Tibial nerve (tissue), 4 donors: ENCODE measurements at places on chromosomes 5 and 9. TPM values are rescaled to one million over a fixed set of nuclear protein-coding genes. Genes with fewer than 3 reads are reported as not detected.

DNA sequence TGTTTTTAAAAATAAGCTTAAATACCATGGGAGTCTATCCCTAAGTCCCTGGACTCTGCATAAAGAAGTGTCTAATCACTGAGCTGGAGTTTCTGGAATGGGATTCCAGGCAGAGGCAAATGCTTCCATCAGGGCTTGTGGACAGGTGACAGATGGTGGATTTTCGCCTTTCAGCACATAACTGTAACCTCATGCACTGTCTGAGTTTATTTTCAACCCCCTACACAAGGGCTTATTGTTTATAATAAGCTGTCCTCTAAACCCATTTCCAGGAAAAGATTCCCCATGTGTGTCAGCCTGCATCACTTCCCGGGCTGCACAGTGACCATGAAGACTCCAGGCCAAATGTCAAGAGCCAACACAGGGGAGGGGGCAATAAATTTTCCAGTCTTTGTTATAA, 264.0 kb downstream of the PIK3R1 start:
- no peak for DNase-seq
- no peak overlapping the region for H3K4me3 ChIP-seq
- peaks cover 7% of the 10 kb centered on the region for H3K4me1 ChIP-seq
- no peaks in the 10 kb centered on the region for H3K36me3 ChIP-seq
- no peak overlapping the region for H3K27ac ChIP-seq
- H3K27me3 ChIP-seq = no peaks in the 10 kb centered on the region

The NUTM2G gene
- total RNA-seq = not detected

DNA sequence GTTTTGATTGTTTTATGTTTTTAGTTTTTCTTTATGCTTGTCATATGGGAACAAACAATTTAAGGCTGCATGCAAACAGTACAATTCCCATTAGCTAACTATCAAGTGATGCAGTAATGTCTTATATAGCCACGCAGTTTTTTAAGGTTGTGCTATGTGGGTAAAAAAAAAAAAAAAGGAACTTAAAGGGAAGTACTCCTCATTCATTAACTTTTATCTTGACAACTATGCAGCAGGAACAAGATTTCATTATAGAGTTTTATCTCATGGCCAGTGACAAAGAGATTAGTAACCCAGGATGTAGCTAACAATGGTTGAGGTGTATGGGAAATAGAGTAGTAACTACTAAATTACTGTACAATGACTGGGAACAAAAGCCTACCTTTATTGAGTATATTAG, 1008.2 kb upstream of the CDH9 start:
- no peak for DNase-seq
- H3K4me3 ChIP-seq = no peak overlapping the region
- no peaks in the 10 kb centered on the region for H3K36me3 ChIP-seq
- H3K27ac ChIP-seq = no peak overlapping the region

The SH3PXD2B gene
- 42.1 TPM for total RNA-seq

The C9orf50 gene
- total RNA-seq = 1.0 TPM

The DMRTA1 gene
- 2.1 TPM for total RNA-seq

DNA sequence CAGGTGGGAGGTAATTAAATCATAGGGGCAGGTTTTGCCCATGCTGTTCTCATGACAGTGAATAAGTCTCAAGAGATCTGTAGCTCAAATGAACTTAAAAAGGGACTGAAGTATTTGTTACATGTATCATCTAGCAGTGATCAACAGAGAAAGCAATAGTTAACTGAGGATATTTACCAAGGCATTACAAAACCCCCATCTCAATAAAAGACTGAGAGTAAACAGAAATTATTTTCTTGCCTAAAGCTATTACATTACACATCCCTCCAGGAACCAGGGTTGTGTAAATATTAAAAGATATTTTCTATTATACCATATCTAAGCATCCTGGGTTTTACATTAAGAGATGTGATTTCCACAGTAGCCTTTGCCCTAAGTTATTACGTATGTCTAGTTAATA, 169.9 kb downstream of the CTNND2 start:
- no peaks in the 10 kb centered on the region for H3K4me1 ChIP-seq
- DNase-seq = no peak

DNA sequence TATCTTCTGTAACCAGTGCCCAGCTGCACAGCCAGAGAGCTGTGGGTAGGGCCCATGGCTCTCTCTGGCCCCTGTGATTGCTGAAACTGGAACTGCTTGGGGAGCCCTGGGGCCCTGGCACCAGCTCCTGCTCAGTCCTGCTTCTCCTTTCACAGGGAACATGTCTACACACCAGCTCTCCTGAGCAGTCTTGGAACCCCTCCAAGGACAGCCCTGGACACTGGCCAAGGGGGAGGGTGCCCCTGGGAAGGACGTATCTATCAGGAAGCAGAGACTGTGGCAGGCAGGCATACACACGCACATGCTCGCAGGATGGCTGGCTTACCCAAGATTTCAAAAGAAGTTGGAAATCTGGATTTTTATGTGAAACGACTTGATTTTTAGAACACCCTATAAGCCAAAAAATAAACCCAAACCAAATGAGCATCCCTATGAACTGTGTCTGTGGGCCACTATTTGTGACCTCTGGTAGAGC, 8.8 kb upstream of the TRAF1 start:
- no peak overlapping the region for H3K4me3 ChIP-seq
- peaks cover 75% of the 10 kb centered on the region for H3K4me1 ChIP-seq
- no peaks in the 10 kb centered on the region for H3K27me3 ChIP-seq
- peak overlapping the region; percentile 91 for H3K27ac ChIP-seq
- DNase-seq = peak; percentile 99

DNA sequence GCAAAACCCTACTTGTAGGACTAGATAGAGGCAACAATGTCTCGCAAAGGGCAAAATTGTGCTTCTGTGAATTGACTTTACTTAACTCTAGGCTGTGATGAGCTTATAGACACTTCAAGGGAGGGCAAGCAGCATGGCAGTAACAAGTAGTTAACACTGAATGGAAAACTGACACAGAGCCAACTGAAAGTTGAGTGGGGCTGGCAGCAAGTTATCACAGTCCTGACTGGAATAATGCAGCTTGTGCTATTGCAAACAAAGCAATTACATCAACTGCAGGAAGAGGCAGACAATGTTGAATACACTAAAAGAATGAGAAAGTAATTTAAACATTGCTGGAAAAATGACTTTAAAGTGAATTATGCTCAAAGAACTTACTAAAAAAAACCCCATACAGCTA, 62.2 kb downstream of the RNF38 start:
- DNase-seq = no peak
- no peaks in the 10 kb centered on the region for H3K4me1 ChIP-seq
- H3K4me3 ChIP-seq = no peak overlapping the region
- H3K27me3 ChIP-seq = no peaks in the 10 kb centered on the region
- H3K27ac ChIP-seq = no peak overlapping the region
- no peaks in the 10 kb centered on the region for H3K36me3 ChIP-seq

- no peaks in the 10 kb centered on the region for H3K36me3 ChIP-seq
- no peaks in the 10 kb centered on the region for H3K4me1 ChIP-seq
- peak; percentile 26 for DNase-seq
- no peak overlapping the region for H3K27ac ChIP-seq
- H3K4me3 ChIP-seq = no peak overlapping the region
These were observed 544 bp upstream of the ERCC6L2 start for GRCh38 chr9:95874989-95875304.

The SLC6A19 gene
- total RNA-seq = not detected

The ANKRD33B gene
- total RNA-seq = 21.3 TPM

GRCh38 chr5:159038907-159039306, 60.8 kb downstream of the EBF1 start:
- H3K4me3 ChIP-seq = no peak overlapping the region
- DNase-seq = no peak
- H3K27me3 ChIP-seq = no peaks in the 10 kb centered on the region

GRCh38 chr5:149044453-149045088, 18.3 kb downstream of the SH3TC2 start:
- no peaks in the 10 kb centered on the region for H3K27me3 ChIP-seq
- no peak overlapping the region for H3K4me3 ChIP-seq
- no peak overlapping the region for H3K27ac ChIP-seq
- no peaks in the 10 kb centered on the region for H3K4me1 ChIP-seq
- H3K36me3 ChIP-seq = no peaks in the 10 kb centered on the region

The DRD1 gene
- total RNA-seq = not detected

The CDX1 gene
- total RNA-seq = 2.5 TPM

DNA sequence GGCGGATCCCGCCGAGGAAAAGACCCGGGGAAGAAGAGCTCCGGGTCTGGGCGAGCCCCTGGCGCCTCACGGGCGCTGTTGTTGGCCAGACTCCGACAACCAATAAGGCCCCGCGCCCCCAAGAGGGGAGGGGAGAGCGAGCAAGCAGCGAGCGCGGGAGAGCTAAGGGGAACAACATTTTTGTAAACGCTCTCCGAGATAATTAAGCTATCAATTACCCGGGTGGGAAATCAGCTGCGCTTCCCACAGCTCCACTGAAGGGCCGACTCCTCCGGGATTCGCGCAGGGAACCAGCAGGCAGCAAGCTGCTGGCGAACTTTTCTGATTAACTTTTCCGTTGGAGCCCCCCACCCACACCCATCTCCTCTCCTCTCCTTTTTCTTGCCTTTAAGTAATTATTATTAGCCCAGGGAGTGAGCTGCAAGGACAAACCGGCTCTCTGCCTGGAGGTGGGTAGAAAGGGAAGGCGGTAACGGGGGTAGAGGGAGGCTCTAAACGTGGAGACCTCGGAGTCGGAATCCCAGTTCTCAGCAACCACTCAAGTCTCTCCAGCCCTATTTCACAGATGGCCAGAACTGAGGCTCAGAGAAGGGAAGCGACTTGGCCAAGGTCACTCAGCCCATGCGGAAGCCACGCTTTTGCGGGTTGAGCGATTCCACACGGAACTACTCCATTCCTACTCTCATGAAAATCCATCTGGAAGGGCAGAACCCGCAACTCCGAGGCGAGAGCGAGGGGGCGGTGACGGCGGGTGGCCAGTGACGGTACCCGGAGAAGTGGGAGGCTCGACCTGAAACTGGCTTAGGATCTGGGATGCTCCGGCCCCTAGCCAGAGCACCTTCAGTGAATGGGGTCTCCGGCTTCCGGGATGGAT, 1.3 kb downstream of the ASTN2 start:
- peaks cover 42% of the 10 kb centered on the region for H3K4me1 ChIP-seq
- H3K27me3 ChIP-seq = no peaks in the 10 kb centered on the region
- DNase-seq = no peak
- H3K36me3 ChIP-seq = no peaks in the 10 kb centered on the region
- H3K27ac ChIP-seq = no peak overlapping the region
- H3K4me3 ChIP-seq = peak overlapping the region; percentile 53

- DNase-seq = no peak
- no peak overlapping the region for H3K4me3 ChIP-seq
- peaks cover 6% of the 10 kb centered on the region for H3K4me1 ChIP-seq
- H3K27ac ChIP-seq = no peak overlapping the region
These were observed 1.2 kb upstream of the MSANTD3 start for GRCh38 chr9:100425758-100426157.

The TIGD6 gene
- total RNA-seq = 14.4 TPM

The LCN15 gene
- total RNA-seq = not detected

- no peaks in the 10 kb centered on the region for H3K4me1 ChIP-seq
- H3K27ac ChIP-seq = no peak overlapping the region
- no peak overlapping the region for H3K4me3 ChIP-seq
- peak; percentile 21 for DNase-seq
- no peaks in the 10 kb centered on the region for H3K27me3 ChIP-seq
These were observed 1.6 kb upstream of the BRINP1 start for GRCh38 chr9:119370816-119371215.

DNA sequence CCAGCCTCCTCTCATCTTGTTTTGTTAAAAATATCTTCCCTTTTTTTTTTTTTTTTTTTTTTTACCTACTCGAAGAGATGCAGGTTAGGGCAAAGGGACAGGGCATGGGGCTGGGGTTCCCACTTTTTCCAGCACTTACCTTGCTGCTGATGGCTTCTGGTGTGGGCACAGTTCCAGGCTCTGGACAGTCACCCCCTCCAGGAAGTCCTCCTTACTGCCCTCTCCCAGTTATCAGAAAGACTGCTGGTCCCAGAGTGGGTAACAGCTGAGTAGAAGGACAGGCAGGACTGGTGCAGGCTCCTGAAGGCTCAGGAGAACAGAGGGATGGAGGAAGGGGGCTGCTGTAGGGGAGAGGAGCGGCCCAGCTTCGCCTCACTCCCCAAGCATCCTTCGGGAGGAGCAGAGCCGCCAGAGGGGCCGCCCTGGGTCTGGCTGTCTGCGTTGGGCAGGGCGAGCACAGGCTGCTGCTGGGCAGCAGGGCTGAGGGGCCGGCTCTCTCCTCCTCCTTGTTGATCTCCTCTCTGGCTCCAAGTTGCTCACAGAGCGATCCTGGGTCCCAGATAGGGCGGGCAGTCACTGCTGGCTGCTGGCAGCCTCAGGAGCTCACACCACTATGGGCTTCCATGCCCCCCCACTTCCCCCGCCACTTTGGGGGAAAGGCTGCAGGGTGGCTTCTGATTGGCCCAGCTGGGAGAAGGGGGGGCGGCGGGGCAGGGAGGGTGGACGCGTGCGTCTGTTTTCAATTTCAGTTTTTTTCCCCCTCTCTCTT, at the start of gene PDGFRB:
Gene PDGFRB (minus strand): TSS at position 588 of the 769 bp plus-strand sequence. CDS start 18,798 bp downstream, outside the sequence.
- H3K27ac ChIP-seq = peak within 1 kb of the TSS; percentile 88
- peak within 1 kb of the TSS; percentile 59 for H3K4me3 ChIP-seq
- H3K36me3 ChIP-seq = no peaks in the 10 kb centered on the region
- H3K4me1 ChIP-seq = peaks cover 33% of the 10 kb centered on the region

DNA sequence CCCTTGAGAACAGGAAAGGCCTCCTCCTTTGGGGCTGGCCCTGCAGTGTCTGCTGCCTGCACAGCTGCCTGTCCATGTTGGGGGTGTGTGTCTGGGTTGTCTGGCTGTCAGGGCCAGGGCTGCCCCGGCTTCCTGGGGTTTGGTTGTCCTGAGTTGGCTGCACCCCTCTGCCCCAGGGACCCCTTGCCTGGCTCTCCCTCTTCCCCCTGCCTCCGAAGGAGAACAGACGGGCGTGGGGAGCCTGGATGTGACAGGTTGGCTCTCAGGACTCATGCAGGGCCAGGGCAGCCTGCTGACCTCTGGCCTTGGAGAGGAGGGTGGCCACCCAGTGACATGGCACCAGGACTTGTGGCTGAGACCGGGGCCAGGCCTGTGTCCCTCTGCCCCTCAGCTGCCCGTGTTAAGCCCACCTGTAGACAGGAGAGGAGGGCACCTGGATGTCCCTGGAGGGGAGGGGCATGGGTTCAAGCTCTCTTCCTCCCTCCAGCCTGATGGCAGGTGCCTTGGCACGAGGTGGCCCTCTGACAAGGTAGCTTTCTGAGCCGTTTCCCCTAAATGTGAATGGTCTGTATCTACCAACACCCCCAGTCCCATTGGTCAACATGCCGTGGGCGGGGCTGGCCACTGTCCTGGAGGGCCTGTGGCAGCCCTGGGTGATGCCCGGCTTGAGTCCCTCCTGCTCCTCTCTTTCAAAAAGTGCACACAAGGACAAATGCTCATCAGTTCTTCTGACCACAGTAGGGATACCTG, 34.9 kb downstream of the WNK2 start:
- H3K4me3 ChIP-seq = no peak overlapping the region
- no peaks in the 10 kb centered on the region for H3K4me1 ChIP-seq
- no peak overlapping the region for H3K27ac ChIP-seq
- DNase-seq = no peak
- no peaks in the 10 kb centered on the region for H3K27me3 ChIP-seq

GRCh38 chr9:79632060-79632459, 60.3 kb downstream of the TLE4 start:
- no peaks in the 10 kb centered on the region for H3K4me1 ChIP-seq
- no peaks in the 10 kb centered on the region for H3K36me3 ChIP-seq
- H3K27ac ChIP-seq = no peak overlapping the region
- H3K27me3 ChIP-seq = no peaks in the 10 kb centered on the region
- DNase-seq = no peak

GRCh38 chr5:128498844-128499455, 39.1 kb downstream of the FBN2 start:
- H3K4me3 ChIP-seq = no peak overlapping the region
- no peak for DNase-seq
- no peaks in the 10 kb centered on the region for H3K27me3 ChIP-seq
- H3K4me1 ChIP-seq = no peaks in the 10 kb centered on the region

The NTNG2 gene
- total RNA-seq = 0.87 TPM

- peak overlapping the region; percentile 67 for H3K27ac ChIP-seq
- H3K36me3 ChIP-seq = no peaks in the 10 kb centered on the region
- DNase-seq = no peak
These were observed 95.8 kb downstream of the DAPK1 start for GRCh38 chr9:87593359-87593980.
